Kidney epithelial cell (primary cell): ENCODE measurements at places on chromosomes 13 and 19.

DNA sequence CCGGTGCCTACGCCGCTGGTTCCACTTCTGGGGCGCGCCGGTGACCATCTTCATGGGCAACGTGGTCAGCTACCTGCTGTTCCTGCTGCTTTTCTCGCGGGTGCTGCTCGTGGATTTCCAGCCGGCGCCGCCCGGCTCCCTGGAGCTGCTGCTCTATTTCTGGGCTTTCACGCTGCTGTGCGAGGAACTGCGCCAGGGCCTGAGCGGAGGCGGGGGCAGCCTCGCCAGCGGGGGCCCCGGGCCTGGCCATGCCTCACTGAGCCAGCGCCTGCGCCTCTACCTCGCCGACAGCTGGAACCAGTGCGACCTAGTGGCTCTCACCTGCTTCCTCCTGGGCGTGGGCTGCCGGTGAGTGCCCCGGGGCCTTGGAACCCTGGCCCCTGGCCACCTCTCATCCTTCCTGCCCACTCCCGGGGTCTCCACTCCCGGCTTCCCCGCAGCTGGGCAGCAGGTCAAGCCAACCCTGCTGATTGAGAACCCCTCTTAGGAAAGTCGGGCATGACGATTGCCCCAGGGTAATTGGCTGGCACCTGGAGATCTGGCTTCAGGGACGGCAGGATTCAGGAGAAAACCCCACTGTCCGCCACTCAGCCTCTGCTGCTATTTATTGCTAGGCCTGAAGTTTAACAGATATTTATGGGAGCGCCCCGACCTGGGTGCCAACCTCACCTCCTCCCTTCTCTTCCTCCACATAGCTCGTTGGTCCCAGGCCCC lies 39.1 kb downstream of the TRPM4 start:
- DNase-seq, result no peak

DNA sequence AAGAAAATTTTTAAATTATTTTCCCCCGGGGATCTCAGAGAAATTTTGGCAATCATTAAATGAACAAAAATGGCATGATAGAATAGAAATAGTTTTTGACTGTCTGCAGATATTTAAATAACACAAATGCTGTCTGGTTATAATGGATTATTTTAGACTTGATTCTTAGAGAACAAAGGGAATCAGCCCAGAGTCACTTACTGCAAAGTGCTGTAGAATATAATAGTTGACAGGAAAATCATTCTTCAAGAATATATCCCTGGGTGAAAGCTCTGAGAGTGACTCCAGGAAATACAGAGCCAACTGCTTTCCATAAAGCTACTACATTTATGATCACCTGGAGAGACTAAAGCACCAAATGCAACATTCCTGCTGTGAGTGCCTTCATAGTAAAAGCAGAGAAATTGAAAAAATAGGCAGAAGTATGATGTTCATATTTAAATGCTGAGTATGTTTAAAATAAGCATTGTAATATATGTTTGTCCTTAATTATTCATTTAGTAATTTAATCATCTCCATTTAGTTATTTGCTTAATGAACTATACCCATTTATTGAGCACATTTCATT lies 1765.8 kb downstream of the SLITRK1 start:
- DNase-seq, result no peak

DNA sequence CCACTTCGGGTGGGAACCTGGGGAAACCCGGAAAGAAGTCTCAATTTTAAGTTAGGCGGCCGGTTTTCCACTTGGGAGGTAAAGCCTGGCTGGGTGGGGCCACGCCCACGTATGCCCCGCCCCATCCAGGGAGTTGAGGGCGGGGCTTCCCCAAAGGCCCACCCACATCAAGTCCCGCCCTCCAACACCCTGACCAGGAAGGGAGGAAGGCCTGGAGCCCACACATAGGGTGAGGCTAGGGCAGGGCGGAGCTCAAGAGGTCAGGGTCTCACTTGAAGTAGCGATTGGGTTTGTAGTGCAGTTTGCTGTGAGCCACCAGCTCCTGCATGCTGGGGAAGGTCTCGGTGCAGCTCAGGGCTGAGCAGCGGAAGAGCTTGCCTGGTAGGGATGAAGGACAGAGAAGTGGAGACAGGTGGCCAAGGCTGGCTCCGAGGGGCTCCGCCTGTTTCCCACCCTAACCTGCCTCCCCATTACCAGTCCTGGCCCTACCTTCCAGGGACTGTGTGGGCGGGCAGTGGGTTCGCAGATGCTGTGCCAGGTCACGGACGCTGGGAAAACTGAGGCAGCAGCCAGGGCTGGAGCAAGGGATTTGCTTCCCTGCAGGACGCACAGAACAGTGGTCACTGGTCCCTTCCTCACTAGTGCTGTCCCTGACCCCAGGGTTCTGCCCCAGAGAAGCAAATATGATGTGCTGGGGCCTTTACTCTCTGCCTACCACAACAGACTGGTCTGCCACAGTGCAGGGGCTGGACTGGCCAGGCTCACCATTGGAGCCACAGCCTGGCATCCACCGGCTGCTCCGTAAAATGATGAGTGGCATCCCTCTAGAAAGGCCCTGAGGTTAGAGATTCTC lies 1.6 kb downstream of the ZNF414 start:
- DNase-seq, result no peak

- no peak for DNase-seq
Measured at GRCh38 chr19:5954293-5954692, 23.6 kb downstream of the RANBP3 start.
